CD4-positive, alpha-beta T cell treated with Interleukin-21 for 1 hour (primary cell): ENCODE measurements at places on chromosomes 4 and X.

DNA sequence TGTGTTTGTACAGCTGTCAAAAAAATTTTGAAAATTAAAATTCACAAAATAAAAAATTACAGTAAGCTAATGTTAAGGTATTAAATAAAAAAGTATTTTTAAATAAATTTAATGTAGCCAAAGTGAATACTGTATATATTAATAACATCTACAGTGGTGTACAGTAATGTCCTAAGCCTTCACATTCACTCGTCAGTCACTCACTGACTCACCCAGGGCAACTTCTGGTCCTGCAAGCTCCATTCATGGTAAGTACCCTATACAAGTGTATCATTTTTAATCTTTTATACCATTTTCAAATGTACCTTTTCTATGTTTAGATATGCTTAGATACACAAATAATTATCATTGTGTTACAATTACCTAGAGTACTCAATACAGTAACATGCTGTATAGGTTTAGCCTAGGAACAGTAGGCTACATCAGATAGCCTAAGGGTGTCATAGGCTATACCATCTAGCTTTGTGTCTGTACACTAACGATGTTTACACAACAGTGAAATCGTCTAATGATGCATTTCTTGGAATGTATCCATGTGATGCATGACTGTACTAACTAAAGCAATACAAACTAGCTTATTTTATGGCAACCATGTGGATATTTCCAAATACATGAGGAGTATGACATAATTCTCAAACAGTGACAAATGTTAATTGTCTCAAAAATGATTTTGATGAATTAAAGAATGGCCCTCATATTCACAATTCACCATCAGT lies 13.7 kb downstream of the DDX60 start:
- no peak for DNase-seq

- no peak for DNase-seq
Measured at GRCh38 chr4:110442309-110442708, 33.6 kb upstream of the ENPEP start.

DNA sequence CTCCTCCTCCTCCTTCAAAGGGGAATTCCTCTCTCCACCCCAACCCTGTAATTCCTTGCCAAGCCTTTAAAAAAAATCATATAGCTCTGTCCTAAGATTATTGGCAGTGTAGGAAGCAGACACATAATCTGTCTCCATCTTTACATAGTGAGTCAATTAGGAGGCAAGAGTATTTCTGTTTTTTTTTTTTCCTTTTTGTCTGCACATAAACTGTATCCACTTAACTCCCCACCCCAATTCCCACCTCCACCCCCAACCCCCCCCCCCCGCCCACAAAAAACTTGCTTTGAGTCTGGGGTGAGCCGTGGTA lies 182.5 kb downstream of the RASL11B start:
- DNase-seq = no peak

DNA sequence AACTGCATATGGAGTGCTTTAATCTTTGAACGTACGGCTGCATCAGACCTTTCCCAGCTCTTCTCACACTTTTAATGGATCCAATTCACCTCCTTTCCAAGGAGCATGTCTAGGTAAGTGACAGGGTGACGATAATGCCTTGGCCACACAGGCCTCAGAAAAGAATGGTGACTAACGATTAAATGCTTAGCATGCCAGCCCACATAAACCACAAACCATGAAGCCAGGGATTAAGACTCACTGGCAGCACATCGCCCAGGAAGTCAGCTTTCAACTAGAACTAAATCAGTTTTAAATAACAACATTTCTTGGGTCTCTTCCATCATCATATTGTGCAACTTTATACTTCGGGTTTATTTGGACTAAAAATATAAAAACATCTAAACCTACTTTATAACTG lies 28.7 kb downstream of the INPP4B start:
- DNase-seq = no peak

DNA sequence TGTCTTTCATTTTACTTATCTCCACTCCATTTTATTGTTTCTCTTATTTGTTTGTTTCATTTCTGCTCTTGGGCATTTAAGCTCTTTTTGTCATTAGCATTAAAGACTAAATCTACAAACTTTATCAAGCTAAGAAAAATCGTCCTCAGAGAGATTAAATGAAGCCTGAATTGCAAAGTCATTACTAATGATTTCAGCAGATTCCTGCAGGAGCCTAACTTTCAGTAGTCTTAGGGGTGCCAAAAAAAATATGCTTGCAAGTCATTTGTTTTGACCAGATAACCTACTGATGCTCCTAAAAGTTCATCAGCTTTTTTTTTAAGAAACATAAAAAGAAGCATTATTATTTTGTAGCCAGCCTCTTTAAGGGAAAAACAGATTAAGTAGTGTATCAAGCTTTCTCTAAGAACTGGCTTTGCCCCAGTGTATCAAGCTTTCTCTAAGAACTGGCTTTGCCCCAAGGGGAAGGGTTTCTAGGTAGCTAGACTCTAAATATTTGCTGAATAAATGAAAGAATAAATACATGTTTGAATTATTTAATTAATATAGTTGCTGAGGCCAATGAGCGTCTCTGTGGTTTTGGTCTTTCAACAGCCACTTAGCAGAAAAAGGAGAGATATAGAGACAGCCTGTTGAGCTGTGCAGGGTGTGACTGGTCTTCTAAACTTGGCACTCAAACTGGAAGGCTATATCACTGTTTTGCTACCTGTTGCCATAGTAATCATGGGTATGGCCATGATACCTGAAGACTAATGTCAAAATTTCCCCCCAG lies 174.2 kb downstream of the BTC start:
- DNase-seq = no peak

GRCh38 chr4:2385516-2385915 lies 32.9 kb downstream of the ZFYVE28 start:
- no peak for DNase-seq

GRCh38 chrX:31845003-31845402 lies 773.2 kb upstream of the FTHL17 start:
- DNase-seq = no peak

GRCh38 chr4:9996319-9997110 lies 24.8 kb downstream of the SLC2A9 start:
- no peak for DNase-seq

- no peak for DNase-seq
Measured at GRCh38 chr4:139834226-139834662, 168.6 kb downstream of the MGST2 start.

DNA sequence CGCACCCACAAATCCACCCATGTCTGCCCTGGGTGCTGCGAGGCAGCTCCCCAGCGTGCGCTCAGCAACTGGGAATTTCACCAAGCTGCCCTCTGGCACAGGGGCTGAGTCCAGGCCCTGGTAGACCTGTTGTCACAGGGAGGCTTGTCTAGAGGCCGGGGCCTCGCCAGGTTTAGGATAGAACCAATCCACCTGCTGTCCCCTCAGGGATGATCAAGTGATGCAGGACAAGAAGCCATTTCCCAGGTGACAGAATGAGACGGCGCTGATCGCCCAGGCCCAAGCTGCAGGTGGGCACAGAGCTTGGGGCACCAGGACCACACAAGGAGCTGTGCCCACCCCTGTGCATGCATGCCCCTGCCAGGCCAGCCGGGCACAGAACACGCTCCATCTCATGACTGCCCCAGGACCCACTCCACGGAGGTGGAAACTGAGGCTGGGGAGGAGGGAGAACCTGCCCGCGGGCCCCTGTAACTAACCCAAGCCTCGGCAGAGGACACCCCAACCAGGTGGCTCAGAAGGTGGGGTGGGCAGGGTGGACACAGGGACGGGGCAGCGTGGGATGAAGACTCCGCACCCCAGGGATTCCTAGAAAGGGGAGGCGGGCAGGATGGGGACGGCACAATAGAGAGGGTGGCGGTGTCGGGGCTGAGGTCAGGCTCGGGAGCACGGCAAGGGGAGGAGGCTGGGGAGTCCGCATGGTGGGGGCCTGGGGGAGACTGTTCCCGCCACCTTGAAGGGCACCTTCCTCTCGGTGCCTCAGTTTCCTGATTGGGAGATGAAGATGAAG lies 78.0 kb downstream of the ZFYVE28 start:
- DNase-seq = no peak

- no peak for DNase-seq
Measured at GRCh38 chrX:23185951-23186350, 148.7 kb upstream of the PTCHD1 start.

- no peak for DNase-seq
Measured at GRCh38 chrX:29699239-29699638, 516.1 kb upstream of the MAGEB2 start.

- DNase-seq = no peak
Measured at GRCh38 chrX:72495046-72495445, 77.6 kb downstream of the HDAC8 start.

- no peak for DNase-seq
Measured at GRCh38 chrX:45001048-45001447, 128.1 kb downstream of the KDM6A start.

GRCh38 chr4:1204286-1204827 lies 32.0 kb upstream of the SPON2 start:
- DNase-seq = no peak

DNA sequence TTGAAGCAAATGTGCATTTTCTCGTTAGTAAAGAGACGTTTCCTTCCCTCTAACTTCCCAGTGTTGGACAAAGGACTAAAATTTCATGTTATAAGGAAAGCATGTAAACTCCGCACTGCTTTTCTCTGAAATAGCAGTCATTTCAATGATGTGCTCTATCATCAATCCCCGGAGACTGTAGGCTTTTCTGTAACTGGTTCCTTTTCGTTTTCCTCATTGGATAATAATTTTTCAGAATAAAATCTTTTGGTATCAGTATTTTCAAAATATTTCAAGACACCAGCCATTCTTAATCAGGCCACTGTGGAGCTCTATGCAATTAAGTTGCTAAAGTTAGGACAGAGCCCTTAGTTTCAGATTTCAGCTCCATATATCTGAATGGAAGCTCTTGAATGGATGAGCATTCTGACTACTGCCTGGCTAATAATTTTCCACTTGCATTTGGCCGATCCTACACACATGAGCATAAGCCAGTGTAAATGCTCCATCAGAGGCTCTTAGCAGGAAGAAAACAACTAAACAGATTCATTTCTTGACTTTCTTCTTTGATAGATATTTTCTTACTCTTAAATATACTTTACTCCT lies 157.7 kb downstream of the CHIC2 start:
- DNase-seq = no peak

DNA sequence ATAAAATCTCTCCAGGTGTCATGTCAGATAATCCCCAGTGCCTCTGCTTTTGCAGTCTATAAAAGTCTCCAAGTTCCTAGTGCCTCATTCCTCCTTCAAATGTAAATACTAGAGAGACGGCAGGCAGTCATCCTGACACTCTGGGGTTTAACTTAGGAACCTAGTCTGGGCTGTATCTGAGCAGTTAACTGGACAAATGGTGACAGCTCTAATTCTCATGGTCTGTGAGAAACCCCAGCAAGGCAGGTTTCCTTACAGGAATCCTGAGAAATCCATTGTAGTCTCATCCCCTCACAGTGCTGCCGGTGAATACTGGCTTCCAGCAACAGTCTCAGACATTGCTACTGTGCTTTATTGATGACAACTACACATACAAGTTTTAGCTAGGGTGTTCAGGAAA lies 246.8 kb downstream of the SNCA start:
- no peak for DNase-seq

GRCh38 chr4:151324124-151324751 lies 1.2 kb downstream of the SH3D19 start:
- no peak for DNase-seq

GRCh38 chr4:83170952-83171399 lies 56.4 kb upstream of the PLAC8 start:
- DNase-seq = no peak

DNA sequence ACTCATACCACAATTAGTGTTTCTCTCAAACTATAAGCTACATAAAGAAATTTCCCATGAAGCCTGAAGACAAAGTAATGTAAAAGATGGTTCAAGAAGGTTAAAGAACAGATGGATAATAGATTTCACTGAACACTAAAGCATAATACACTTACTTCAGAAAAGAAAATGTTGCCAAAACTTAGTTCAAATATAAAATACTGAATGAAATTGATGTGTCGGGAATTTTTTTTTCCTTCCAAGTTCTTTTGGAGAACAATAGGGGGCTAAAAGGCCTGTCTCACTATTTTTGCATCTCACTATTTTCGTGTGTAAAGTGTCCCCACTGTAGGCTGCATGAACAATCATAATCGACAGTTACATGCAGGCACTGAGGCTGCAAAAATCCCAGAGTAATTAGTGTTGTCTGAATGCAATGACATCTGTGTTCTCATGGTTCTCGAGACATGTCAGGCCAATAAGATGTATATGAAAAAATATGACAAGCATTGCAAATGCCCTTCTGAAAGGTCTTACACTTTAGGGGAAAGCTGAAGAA lies 11.9 kb upstream of the MAB21L2 start:
- DNase-seq = no peak

- DNase-seq = no peak
Measured at GRCh38 chrX:18997916-18998315, 14.0 kb upstream of the PHKA2 start.

DNA sequence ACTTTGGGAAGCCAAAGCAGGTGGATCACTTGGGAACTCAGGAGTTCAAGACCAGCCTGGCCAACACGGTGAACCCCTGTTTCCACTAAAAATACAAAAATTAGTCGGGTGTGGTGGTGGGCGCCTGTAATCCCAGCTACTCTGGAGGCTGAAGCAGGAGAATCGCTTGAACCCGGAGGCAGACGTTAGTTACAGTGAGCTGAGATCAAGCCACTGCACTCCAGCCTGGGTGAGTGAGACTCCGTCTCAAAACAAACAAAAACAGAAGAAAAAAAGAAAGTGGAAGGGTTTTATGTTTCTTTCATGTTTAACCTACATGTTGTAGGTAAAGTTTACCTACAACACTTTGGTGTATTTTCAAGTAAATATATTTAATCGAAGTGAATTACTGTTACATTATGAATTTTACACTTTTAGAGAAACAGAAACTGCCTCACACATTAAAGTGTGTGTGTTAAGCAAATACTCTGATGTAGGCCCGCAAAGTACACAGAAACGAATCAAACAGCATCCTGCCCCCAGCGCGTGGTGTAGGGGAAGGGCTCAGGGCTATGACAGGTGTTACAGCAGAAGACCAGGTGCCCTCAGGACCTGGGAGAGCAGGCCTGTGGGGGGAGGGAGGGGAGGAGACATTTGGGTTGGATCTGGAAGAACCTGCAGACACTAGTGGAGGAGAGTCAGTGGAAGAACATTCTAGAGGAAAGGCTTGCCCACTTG lies 39.0 kb downstream of the PTTG2 start:
- no peak for DNase-seq

DNA sequence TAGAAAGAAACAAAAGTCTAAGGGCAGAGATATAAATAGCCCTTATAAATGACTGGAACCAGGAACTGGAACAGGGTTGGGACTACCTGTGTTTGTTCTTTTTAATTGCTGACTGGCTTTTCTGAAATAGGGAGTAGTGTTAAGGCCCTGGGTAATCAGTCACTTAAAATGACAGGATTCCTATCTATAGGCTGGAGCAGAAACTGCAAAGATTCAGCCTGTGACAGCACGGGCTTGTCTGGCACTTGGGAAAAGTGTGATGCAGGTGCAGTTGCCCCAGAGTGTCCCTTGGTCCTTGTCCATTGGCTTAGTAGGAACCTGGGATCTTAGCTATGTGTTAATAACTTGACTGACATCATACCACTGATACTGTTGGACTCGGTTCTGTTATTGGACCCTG lies 14.7 kb upstream of the PLAC8 start:
- DNase-seq = no peak

GRCh38 chr4:24557026-24558025 lies 27.0 kb downstream of the DHX15 start:
- no peak for DNase-seq

- DNase-seq = no peak
Measured at GRCh38 chrX:13868591-13868990, 51.7 kb upstream of the GPM6B start.
